ENCODE measurements at places on chromosomes 13 and 19.

GRCh38 chr19:51331193-51331592 lies 10.7 kb downstream of the VSIG10L start:
- DNase-seq: no peak

DNA sequence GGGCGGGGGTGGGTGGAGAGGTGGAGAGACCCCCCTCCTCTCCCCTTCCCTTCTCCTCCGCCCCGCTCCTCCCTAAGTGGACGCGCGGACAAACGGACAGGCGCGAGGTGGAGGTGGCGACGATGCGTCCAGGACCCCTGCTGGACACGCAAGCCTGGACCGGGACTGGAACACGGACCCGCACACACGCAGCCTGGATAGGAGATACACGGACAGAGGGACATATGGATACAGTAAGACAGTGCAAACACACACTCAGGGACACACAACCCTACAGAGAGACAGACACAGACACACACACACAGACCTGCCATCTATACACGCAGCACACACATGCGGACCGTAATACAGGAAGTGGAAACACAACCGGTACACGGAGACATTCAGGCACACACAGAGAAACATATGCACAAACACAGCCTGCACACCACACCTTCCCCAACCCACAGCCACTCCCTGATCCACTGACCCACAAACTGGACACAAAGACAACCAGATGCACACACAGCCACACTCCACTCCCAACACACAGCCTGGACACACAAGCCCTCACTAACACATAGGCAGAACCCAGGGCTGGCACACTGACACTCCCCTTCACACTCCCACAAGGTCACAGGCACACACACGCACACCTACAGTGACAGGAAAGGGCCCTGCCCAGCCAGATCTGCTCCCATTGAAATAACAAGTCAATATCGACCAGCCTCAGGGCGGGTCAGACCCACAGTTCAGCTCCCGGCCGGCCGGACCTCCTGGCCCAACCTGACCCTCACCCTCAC lies 696 bp upstream of the ERFL start:
- DNase-seq: no peak

DNA sequence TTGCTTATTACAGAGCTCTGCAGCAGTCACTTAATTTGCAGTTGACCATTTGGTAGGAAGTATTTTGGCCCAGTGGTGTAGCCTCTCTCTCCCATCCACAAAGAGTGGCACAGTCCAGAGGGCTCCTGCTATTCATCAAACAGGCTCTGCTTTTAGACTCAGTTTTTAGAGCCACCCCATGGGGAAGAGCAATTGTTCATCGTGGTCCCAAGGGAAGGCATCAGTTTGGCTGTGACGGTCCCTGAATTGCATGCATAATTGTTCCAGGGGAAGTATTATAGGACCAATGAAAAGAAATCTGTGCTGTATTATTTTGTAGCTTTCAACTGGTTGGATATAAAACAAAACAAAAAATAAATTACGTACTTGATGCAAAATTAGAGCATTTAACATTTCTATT lies 799.0 kb downstream of the DACH1 start:
- DNase-seq: no peak

DNA sequence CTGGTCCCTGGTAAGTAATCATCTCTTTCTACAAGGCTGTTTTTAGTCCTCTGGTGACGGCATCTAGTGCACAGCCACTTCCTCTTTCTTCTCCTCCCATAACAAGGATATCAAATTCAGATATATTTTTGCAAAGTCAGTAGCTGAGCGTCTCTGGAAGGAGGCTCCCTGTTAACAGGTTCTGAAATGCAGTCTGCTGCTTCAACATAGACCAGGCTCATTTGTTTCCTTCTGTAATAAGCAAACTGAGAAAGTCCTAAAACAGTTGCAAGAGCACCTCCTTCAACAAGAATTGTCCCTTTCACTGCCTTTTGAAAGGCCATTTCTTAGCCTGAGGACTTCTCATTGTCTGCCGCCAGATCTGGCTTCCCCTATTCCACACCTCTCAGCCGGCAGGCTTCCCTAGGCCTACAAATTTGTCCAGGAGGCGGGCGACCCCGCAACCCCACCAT lies 7.4 kb upstream of the ZSCAN5A start:
- no peak for DNase-seq

DNA sequence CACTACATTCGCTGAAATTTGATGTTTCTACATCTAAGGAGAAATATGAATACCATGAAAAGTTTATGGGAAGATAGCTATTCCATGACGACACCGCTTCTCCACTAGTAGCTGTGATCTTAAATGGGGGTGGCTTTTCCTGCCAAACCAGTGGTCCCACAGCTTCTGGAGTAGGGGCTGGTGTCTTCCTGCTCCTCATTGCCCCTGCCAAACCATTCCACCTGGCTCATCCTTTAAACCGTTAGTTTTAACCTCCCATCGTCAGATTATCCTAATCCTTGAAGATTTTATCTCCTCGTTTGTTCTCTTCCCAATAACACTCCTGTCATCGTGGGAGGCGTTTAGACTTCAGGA lies 568 bp upstream of the ZNF230 start:
- DNase-seq: no peak

DNA sequence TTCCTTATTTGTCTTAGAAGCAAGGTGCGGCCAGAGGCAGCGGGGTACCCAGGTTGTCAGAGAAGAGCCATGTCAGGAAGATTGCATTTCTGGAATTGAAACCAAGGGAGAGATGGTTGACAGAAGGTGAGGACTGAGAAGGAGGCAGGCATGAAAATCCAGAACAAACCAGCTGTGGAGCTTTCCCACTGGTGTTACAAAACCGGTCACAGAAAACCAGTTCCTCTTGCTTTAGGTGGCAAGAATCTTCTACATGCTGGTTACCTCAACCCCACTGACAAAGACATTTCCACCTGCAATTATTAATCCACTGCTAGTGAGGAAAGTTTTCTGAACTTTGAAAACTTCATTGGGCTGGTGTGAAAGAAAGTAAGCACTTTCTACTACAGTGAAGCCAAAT lies 64.0 kb upstream of the MED4 start:
- no peak for DNase-seq

GRCh38 chr13:37899753-37900152 lies 30.2 kb upstream of the TRPC4 start:
- DNase-seq: no peak

GRCh38 chr13:73335944-73336343 lies 277.1 kb downstream of the KLF5 start:
- DNase-seq: no peak

DNA sequence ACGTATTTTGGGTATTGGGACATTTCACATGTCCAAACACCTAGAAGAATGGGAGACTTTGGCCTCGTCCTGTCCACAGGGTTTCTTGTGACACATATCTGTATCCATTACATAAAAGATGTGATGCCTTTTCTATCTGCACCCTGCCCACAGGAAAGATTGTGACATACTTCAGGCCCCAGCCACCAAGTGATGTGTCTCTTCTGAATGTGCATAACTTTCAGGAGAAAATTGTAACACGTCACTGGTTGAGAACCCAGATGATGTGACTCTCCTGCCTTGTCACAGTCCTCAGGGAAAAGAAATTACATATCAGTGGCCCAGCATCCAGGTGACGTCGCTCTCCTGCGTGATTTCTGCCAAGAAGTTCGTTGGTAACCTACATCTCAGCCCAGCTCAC lies 21.0 kb upstream of the ZNF681 start:
- DNase-seq: no peak

DNA sequence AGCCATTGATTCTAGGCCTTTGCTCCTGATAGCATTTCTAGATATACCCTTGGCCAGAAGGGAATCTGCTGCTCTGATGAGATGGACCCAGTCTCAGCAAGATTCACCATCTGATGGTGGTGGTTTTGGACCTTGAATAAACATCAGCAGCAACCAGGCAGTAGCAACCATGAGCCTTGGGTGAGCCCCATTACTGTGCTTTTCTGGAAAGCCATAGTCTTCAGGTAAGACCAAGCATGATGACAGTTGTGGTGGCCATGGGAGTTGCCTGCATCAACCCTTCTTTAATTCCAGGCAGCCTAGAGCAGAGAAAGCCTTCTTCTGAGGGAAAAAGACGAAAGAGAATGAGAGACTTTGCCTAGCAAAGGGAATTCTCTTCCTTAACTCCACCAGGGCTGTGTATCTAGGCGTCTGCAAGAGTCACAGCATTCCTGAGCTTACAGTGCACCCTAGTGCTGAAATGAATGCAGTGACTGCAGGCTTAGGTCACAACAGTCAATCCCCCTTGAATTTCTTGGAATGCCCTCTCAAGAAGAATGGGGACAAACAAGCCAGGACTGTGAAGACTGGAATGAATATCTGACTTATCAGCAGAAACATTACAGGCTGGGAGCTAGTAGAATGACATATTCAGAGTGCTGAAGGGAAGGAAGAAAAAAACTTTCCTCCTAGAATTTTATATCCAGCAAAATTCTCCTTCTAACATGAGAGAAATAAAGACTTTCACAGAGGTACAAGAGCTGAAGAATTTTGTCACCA lies 942.4 kb upstream of the PCDH20 start:
- DNase-seq: no peak

- DNase-seq: no peak
Observed at GRCh38 chr19:48724796-48725753, 5.5 kb upstream of the MAMSTR start.

- DNase-seq: no peak
Observed at GRCh38 chr19:20662421-20663105, 1.2 kb upstream of the ZNF626 start.

DNA sequence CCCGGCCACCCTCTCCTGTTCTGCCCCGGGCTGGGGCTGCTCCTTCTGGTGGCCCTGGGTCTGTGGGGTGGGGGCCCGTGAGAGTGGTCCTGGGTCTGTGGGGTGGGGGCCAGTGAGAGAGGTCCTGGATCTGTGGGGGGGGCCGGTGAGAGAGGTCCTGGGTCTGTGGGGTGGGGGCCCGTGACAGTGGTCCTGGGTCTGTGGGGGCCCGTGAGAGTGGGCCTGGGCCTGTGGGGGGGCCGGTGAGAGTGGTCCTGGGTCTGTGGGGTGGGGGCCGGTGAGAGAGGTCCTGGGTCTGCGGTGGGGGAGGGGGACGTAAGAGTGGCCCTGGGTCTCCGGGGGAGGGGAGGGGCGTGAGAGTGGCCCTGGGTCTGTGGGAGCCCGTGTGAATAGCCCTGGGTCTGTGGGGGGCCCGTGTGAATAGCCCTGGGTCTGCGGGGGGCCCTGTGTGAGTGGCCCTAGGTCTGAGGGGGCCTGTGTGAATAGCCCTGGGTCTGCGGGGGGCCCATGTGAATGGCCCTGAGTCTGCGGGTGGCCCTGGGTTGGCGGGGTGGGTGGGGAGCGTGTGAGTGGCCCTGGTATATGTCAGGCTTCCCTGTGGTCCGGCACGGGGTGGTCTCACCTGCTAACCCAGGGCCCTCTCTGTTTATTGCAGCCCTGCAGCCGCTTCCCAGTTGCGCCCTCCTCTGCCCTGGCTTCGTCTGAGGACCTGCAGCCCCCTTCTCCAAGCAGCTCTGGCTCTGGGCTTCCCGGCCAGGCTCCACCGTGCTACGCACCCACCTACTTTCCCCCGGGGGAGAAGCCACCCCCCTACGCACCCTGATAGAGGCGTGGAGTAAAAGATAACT lies 52.3 kb downstream of the TMEM255B start:
- DNase-seq: no peak

DNA sequence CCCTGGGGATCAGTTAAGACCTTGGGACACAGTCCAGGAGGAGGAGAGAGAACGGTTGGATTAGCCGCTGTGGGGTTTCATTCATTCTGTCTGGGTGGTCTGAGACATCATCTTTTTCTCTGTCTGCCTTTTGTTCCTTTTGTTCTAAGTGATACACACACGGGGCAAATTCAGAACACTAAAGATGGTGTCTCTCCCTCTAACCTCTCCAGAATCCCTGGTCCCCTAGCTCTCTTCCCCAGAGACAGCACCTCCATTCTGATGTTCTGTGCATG lies 5.0 kb downstream of the BICRA start:
- DNase-seq: no peak

Data from left ventricle myocardium superior (tissue), 1 donor.